ENCODE measurements at places on chromosomes 7 and 10.

- no peak for DNase-seq
Measured at GRCh38 chr10:30040597-30040996, 18.8 kb downstream of the JCAD start.

DNA sequence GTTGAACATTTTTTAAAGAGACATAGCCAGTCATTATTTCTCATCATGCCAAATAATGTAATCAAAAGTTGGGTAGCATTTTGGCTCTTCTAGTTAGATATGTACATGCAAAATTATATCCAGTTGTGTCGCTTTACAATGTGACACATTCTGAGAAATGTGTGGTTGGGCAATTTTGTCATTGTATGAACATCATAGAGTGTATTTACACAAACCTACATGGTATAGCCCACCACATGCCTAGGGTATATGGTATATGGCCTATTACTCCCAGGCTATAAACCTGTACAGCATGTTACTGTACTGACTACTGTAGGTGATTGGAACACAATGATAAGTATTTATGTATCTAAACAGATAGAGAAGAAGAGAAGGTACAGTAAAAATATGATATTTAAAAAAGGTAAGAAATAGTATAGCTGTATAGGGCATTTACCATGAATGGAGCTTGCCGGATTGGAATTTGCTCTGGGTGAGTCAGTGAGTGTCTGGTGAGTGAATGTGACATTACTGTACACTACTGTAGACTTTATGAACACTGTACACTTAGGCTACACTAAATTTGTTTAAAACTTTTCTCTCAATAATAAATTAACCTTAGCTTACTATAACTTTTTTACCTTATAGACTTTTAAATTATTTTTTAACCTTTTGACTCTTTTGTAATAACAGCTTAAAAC is 16.5 kb downstream of the ZNF365 start:
- no peak for DNase-seq

DNA sequence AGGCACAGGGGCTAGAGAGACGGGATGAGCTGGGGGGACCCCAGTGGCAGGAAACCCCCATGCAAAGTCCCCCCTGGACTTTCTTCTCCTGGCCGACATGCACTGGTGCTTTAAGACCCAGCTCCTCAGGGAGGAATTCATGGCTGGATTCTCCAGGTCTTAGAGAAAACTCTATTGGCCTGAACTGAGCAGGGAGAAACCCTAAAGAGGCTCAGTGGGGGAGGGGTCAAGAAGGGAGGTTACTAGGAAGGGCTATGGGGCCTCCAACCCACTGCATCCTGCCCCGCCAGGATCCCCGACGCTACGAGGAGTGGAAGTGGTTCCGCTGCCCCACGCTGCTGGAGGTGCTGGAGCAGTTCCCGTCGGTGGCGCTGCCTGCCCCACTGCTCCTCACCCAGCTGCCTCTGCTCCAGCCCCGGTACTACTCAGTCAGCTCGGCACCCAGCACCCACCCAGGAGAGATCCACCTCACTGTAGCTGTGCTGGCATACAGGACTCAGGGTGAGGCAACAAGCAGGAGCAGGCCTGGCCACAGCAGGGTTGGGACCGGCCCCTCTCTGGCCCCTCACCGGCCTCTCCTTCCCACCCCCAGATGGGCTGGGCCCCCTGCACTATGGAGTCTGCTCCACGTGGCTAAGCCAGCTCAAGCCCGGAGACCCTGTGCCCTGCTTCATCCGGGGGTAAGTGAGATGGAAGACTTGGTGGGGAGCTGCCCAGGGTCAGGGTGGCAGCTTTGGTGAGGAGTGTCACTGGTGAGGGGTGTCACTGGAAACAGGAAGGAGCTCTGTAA is 13.8 kb downstream of the ATG9B start:
- DNase-seq, result no peak

DNA sequence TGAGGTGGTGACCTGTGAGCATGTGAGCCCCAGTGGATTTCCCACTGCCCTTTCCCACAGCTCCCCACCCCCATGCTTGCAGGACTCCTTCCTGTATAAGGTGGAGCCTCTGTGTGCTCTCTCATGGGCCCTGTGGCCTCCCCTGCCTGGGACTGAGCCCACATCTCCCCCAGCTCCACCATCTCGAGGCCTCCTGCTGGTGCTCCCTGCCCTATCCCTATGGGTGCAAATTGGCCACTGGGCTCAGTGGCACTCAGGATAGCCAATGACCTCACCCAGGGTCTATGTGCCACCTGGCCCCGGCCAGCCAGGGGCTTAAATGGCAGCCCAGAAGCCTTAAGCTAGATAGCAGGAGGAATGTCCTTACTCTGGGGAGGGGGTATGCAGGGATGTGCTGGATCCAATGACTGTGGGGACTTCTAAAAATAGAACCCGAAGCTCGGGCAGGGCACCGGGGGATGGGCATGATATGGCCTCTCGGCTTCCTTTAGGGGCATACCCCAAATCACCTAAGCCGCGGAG is 2.0 kb downstream of the LDB3 start:
- DNase-seq, result no peak

DNA sequence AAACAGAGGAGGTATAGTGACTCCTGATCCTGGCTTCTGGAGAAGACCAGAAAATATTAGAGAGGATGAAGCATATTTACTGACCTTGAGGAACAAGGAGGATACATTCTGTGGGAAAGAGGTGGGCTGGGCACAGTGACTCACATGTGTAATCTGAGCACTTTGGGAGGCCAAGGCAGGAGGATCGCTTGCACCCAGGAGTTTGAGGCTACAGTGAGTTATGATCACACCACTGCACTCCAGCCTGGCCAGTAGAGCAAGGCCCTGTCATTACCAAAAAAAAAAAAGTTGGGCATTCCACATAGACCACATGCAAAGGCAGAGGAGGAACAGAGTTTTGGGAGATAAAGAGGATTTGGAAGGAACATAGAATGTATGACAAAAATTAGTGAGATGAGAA is 4.4 kb upstream of the ACBD5 start:
- no peak for DNase-seq

GRCh38 chr7:151091431-151091830 is 5.2 kb downstream of the AGAP3 start:
- DNase-seq, result peak; percentile 62

DNA sequence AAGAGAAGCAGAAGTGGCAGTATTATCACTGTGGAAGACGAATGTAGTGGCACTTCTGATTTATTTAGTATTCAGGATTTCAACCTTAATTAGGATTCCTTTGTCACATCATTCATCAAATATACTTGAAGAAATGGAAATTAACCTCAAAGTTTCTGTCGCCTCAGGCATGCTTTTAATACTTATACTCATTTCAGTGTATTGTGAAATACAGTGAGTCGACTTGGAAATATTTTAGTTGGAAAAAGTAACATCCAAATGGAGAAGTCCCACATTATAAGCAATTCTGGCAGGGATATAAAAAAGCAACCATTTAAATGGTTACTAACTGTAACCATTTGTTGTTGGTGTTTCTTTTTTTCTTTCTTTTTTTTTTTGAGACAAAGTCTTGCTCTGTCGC is 648.8 kb downstream of the ARL4A start:
- no peak for DNase-seq

DNA sequence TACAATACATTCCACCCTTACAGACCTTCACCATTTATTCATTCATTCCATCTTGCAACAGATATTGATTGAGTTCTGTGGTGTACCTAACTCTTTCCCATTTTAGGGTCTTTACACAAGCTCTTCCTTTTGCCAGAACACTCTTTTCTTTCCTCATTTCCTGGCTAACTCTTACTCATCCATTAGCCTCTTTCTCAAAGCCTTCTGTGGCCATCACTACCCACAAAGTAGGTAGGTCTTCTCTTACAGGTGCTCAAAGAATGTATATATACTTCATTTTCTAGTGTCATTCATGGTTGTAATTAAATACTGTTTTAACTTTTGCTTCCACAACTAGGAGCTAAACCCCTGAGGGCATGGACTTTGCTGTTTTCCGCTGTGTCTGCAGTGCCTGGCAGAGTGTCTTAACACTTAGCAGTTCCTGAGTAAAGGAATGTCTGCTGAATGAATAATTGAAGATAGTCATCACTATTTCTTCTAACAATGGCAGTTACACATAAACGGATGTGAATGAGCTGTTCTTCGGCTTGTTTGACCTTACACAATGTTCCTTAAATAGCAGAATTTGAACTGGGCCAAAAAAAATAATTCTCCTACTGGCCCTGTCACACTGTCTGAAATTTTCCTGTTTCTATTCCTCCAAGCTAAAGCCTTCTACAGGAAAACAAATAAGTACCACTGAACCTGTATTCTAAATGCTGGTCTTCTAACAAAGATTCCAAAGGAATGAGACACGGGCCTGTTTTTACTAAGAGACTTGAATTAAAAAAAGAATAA is 15.1 kb downstream of the BCAP29 start:
- DNase-seq, result no peak

DNA sequence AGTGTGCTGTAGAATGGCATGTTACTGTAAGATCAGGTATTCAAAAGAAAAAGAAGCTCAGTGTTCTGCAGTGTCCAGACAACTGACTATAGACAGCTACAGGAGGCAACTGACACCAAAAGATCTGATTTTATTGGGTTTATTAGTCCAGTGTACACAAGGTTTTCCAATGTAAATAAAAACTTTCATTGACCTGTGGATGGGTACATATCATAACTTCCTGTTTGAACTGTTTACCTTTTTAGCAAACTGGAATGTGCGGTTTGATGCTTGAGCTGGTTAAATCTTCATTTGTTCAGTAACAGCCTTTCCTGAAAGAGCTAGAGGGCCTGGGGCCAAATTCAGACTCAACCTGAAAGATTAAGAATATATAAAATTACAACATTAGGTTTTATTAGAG is 172.6 kb upstream of the SP8 start:
- no peak for DNase-seq
